ENCODE measurements at places on chromosomes 11 and 22.

GRCh38 chr11:86676010-86676409 is 3.6 kb upstream of the ME3 start:
- no peak for DNase-seq

DNA sequence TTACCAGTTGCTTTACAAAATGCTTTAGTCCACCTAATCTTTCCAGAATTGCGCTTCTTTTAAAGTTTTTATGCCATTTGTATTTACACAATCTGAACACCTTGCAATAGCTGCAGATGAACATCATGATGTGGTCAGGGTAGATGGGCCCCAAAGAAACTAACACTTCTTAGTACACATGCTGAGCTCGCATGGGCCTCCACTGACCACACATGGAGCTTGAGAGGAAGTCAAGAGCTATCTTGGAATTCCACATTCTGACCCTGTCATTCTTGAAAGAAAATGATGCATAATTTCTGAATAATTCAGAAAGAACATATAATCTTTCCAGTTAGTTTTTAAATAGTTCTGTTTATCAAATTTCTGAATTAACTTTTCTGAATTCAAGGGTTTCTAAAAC is 7.7 kb downstream of the LIPT2 start:
- no peak for DNase-seq

GRCh38 chr11:117495357-117495756 is 167.7 kb downstream of the CEP164 start:
- DNase-seq = no peak

DNA sequence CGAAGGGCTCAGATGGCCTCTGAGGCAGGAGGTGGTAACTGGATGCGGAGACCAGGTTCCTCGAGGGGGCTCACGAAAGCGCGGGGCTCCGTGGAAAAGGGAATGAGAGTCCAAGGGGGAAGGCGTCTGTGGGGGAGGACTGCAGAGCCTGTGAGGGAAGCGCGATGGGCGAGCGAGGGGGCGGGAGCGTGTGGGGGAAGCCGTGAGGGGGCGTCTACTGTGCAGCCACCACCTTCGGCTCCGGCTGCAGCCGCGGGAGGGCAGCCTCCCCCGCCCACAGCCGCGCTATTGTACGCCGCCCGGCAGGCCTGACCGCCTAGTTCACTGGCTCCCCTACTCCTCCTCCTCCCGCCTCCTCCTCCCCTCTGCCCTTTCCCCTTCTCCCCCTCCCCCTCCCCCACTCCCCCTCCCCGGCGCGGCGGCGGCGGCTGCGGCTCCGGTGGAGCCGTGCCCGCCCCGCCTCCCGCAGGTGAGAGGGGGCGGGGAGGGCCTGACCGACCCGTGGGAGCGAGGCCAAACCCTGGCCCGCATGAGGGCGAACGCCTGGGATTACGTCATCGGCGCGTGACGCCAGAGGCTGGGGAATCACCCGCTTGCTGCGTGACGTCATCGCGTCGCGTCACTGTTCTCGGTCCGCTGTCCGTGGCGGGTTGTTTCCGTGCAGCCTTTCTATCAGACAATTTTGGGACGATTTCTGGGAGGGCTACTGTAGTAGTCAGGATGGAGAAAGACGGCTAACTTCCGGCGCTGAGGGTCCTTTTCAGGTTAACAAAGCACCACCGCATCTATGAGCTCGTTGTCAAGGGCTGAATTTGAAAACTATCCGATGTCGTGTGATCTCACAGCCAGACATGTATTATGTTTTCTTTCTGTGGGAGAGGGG is at the start of gene PAK1:
Gene PAK1 (minus strand): TSS at position 294 of the 883 bp plus-strand sequence. CDS start 81,574 bp downstream, outside the sequence.
- DNase-seq = peak; percentile 87

GRCh38 chr11:6321356-6321755 is 1.1 kb upstream of the CAVIN3 start:
- DNase-seq = no peak

DNA sequence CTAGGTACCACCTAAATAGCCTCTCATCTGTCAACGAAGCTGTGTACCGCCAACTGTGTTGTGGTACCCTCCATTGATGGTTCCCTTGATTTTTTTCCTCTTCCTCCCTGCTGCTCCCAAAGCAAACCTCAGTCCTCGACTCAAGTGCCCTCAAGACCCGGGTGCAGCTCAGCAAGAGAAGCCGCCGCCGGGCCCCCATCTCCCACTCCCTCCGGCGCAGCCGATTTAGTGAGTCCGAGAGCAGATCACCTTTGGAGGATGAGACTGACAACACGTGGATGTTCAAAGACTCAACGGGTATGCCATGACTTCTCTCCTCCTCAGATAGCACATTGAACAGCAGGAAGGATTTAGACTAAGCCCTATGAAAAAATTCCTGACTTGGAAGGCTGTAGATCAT is 22.4 kb upstream of the CRYBB3 start:
- no peak for DNase-seq

DNA sequence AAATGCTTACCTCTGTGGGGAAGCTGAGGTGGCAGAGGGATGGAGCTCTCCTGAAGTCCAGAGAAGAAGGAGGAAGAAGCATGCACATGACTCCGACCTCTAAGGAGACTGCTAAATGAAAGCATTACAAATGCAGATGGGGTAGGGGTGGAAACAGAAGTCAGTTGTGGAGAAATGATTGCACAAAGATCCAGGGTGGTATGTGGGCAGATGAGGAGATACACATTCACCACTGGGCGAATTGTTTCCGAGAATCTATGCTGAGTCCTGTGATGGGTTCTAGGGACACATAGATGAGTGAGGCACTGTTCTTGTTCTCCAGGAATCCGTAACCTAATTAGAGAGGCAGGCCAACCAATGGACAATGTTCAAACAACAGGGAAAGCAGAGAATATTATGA is 188.9 kb upstream of the ZBED5 start:
- DNase-seq = no peak

DNA sequence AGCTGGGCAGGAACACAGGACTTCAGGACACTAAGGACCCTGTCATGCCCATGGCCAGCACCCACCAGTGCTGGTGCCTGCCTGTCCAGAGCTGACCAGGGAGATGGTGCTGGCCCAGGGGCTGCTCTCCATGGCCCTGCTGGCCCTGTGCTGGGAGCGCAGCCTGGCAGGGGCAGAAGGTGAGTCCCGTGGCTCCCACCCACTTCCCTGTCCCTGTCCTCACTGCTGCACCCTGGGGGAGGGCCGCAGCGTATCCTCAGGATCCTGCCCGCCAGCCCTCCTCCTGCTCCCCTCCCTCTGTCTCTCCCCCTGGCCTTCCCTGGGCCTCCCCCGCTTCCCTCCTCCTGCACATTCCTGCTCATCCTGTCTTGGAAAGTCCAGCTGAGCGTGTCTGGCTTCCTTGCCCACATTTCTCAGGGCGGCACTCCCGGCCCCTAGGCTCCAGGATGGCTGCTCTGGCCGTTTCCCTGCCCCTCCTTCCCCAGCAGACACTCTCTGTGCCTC is 8.7 kb downstream of the CSF2RB start:
- DNase-seq = no peak

DNA sequence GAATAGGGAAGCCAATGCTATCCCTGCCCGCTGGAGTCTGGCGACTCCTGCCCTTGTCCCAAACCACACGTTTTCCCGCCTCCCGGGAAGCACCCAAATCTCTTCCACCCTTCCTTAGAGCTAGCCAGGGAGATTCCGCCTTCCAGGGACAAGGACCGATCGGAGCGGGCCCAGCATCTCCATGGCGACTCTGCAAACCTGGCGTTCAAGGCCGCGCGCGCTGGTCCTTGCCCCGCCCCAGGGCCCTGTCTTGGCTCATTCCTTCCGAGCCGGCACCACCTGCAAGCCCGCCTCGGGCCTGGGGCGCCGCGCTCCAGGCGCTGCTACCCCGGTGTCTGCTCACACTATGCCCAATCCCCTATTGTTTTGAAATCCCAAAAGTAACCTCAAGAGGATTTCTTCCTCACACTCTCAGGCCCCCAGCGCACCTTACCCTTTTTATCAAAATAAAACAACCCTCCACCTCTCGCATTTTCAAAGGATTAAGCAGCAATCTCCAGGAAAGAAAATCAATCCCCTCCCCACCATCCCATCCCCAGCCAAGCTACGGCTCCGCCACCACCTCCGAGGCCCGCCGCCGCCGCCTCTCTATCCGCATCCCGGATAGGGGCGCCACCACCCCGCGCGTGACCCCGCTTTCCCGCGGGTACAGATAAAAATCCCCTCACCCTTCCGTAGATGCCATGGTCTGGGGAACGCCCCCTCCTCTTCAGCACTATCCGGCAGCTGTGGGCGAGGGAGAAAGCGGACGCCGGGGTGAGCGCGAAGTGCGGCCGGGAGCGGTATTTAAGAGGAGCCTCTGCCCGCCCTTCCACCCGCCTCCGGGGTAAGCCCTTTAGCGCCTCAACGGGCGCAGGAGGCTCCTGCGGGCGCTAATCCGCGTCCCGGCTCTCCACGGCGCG is 825 bp downstream of the SLC1A2 start:
- no peak for DNase-seq

GRCh38 chr11:83510530-83511460 is 224.6 kb upstream of the CCDC90B start:
- DNase-seq = no peak

GRCh38 chr11:8997451-8997850 is 6.3 kb downstream of the NRIP3 start:
- DNase-seq = no peak

GRCh38 chr22:21755851-21756284 is 20.3 kb upstream of the YPEL1 start:
- no peak for DNase-seq

DNA sequence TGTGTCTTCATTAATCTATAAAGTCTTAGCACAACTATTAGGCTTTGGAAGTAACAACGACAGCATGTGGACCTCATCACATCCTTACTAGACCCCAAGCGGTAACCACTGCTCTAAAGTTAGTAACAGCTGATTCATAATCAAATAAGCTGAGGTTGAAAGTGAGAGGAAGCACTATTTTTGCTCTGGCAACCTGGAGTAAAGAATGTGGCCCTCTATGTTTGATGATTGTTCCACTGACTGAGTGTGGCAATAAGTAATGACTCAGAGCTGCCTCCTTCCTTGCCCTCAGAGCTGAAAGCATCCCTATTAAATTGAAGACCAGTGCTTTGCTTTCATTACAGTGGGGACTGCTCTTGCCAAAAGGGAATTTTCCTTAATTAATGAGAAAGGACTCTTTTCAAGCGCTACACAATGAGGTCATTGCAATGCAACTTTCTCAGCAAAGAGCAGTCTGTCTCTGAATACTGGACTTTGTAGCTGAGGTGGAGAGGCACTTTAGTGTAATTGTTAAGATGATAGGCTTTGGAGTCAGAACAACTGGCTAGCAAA is 906.1 kb upstream of the RAG2 start:
- no peak for DNase-seq

GRCh38 chr11:126194121-126194543 is 17.3 kb downstream of the RPUSD4 start:
- DNase-seq = no peak

DNA sequence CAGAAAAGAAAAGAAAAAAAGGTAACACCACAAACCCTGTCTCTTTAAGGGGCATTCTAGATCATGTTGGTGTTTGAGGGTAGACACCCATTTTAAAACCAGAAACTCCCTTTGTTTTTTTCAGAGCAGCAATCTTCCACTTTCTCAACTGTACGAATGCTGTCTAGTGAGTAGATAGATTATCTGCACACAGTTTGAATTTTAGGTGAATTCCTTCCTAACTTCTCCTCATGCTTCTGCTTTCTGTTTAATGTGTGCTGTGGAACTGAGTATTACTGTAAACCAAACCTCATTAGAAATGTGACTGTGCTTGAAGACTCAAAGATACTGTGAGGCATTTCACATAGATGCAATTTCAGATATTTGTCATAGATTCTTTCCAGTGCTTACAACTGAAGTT is 102.4 kb downstream of the PRMT3 start:
- no peak for DNase-seq

DNA sequence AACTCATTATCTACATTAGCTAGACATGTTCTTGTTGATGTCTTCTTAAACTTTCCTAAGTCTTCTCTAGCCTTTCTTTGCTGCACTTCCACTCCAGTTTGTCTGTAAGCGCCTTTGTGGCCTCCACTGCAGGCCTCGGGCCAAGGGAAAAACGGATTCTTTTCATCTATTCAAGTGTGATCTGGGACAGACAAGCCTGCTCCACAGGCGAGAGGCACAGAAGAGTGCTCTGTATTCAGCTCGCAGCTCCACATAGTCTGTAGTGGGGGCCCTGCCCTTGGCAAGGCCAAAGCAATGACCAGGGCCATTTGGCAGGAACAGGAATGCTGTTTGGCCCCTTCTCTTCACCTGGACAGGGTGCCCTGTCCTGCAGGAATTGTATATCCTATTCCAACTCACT is 84.1 kb upstream of the BARX2 start:
- no peak for DNase-seq

DNA sequence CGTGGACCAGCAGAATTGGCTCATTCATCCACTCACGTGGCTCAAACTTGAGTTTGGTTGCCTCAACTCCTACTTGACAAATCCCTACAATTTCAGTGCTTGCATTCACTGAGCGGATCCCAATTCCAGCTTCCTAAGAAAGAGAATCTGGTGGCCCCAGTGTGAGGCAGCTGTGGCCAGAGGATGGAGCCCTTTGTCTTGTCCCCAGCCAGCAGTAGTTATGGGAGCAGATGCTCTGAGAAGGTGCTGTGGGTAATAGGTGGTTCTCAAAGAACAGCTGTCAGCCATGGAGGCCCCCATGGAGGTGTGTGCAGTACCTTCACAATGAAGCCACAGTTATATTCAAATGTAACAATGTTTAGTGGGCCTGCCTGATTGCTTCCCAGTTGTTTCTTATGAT is 39.3 kb downstream of the KREMEN1 start:
- no peak for DNase-seq

DNA sequence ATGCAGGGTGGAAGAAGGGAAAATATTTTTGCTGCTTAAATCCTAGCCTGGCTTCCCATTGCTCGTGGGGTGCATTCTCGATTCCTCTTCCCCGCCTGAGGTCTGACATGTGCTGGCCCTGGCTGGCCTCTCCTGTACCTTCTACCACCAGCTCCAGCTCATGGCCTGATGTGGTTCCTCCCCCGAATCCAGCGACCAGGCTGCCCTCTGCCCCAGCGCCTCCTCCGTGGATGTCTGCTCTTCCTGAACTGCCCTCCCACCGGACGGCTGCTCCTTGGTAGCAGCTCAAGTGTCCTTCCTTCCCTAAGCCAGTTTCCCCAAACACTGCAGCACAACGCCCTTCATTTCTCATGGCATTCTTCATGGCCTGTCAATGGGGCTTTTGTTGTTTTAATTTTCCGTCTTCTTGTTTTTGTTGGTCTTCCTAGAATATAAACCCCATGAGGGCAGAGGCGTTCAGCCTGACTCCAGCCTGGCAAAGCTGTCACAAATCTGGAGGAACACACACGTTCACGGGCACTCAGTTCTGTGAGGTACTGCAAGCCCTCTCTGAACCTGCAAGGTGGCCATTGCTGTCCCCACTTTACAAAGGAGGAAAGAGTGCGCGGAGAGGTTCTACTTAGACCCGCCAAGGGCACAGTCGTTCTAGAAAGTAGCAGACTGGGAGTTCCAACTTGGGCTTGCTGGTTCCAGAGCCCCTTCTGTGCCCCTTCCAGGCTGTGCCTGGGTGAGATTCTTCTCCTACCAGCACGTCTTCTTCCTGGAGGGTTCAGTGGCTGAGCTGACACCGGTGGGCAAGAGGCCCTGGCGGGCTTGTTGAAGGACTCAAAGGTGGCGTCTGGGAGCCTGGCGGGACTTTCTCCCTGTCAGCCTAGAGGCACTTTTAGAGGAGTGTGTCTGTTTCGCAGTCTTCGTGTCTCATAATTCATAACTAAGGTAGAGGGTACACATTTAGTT is 953 bp upstream of the LRP5 start:
- no peak for DNase-seq

GRCh38 chr22:42111798-42112197 is 18.8 kb downstream of the CYP2D6 start:
- no peak for DNase-seq

GRCh38 chr11:31796499-31797189 is 14.5 kb downstream of the PAX6 start:
- DNase-seq = no peak

All from activated CD4-positive, alpha-beta T cell treated with anti-CD3 and anti-CD28 coated beads, Interleukin-2, amount 50 U/mL, for 4 hours (primary cell).